ENCODE measurements at places on chromosomes 2 and 18.

DNA sequence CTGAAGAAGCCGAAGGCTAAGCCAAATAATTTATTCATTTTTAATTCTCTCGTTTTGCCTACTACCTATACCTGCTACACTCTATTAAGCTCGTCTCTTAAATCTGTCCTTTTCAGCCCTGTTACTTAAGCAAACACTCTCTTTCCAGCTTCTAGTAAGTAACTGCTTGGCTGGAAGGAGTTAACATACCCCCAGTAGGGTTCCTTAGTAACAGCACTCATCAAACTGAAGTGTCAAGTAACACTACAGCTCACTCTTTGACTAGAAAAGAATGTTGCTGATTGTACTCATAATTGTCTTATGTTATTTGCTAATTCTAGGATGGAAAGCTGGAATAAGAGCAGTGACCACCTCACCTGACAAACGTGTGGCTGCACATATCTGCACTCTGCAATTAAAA, 120.0 kb upstream of the SCN7A start:
- no peak for DNase-seq

- no peak for DNase-seq
These were observed 154.5 kb upstream of the NRP2 start for GRCh38 chr2:205527801-205528200.

DNA sequence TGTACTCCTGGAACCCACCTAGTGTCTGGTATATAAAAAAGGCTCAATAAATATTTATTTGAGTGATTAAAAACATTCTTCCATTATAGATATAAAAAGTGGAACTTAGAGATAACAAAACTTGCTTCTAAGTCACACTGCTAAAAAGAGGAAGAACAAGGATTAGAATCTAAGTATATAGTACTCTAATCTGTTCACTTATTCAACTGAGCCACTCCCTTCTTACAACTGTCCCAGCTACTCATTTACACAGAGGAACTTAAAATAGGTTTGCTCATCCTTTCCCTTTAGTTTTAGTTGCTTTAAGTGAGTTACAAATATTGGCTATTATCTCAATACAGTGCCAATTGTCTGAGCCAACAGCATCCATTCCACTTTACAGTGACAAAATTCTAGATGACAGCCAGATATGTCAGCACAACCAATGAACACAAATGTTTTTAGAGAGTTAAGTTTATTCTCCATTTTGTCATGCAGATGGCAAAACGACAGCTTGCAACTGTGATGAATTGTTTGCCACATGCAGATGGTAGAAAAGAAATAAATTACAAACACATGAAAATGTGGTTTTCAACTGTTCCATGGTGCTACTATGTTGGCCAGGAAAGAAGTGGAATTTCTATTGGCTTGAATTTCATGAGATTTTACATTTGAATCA, 280.7 kb upstream of the ZC3H15 start:
- DNase-seq = no peak

GRCh38 chr18:37408676-37409265, 156.8 kb downstream of the CELF4 start:
- no peak for DNase-seq

- DNase-seq = no peak
These were observed 26.9 kb downstream of the ACADL start for GRCh38 chr2:210198326-210198725.

GRCh38 chr18:39296293-39296888, 1730.8 kb upstream of the CELF4 start:
- no peak for DNase-seq

GRCh38 chr2:99520813-99521212, 31.0 kb upstream of the REV1 start:
- no peak for DNase-seq

- no peak for DNase-seq
These were observed 584.3 kb downstream of the ADCYAP1 start for GRCh38 chr18:1488957-1489356.

- no peak for DNase-seq
These were observed 155.4 kb upstream of the VRK2 start for GRCh38 chr2:57891086-57891712.

All from activated naive CD8-positive, alpha-beta T cell treated with anti-CD3 and anti-CD28 coated beads, Interleukin-2, amount 50 U/mL, for 24 hours (primary cell).